ENCODE measurements at places on chromosomes 12 and 14. TPM values are rescaled to one million over a fixed set of nuclear protein-coding genes. Genes with fewer than 3 reads are reported as not detected.

DNA sequence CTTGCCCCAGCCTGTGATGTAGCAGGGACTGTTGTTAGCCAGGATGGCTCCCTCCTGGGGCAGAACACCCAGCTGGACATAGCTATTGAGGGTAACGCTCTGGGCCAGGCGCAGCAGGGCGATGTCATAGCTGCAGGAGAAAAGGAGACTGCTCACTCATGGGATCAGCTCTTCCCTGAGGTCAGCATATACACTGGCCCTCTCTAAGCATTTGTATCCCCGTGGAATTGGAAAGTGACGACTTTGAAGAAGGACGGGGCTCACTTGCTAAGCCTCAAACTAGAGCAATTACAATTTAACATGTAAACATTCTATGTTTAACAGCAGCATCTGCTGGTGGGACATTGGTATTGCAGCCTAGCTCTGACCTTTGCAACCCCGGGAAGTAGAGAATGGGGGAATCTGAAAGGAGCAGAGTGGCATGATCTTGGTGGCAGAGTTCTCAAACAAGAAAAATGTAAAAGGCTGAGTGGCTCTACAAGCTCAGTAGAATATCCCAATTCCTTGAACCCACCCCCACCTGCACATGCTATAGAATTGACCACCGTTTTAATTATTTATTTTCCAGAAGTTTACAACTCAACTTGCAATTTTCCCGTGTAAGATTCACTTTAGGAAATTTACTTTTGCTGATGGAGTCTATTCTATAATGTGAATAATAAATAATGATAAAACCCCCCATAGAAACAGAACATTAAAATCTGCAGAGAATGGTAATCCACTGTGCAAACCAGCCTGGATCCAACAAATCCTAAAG, 5.0 kb downstream of the CELA1 start:
- peak; percentile 73 for DNase-seq

- peak; percentile 29 for DNase-seq
These were observed 227.7 kb upstream of the CRY1 start for GRCh38 chr12:107320929-107321631.

DNA sequence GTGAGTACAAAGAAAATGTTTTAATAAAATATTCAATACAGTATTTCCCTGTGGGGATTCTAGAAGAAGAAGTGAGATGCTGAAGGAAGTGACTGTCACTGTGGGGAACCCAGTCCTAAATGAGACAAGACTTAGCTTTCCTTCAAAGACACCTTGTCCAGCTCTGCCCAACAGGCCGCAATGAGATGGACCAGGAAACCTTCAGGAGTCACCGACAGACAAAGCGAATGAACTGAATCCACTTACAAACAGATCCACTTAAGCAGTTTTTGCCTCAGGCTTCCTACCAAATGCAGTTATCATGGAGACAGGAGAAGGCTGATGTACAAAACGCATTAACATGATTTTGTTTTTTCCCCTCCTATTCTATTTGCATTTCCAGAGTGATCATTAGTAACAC, 9.6 kb downstream of the KCNJ8 start:
- DNase-seq, result no peak

DNA sequence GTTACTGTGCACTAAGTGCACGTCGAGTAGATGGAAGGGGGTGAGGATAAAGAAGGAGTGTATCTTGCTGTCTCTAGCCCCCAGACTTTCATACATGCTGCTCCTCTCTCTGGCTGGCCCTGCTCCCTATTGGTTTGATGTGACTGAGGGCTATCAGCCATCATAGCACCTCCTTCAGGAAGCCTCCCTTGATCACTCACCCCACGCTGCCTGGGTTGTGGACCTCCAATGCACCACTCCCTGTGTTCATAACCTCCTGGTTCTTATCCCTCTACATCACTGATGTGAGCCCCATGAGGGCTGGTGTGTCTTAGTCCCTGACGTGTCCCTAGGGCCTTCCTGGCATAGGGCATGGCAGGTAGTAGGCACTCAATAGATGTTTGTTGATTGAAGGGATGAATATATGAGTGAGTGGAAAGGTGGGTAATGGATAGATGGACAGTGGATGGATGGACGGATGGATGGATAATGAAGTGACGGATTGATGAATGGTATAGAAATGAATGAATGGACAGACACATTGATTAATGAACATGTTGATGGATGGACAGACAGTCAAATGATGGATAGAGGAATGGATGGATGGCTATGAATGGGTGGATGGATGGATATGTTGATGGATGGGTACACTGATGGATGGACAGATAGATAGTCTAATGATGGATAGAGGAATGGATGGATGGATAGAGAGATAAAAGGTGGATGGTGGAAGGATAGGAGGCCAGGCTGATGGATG, 15.0 kb downstream of the SDSL start:
- no peak for DNase-seq

ARMH4 gene
- polyA plus RNA-seq, result 5.1 TPM

CCDC88C gene
- polyA plus RNA-seq, result 18.3 TPM

Data from hindlimb muscle (tissue), 1 donor.